Lower lobe of right lung (tissue), 2 donors: ENCODE measurements at places on chromosomes 2 and 18. TPM values are rescaled to one million over a fixed set of nuclear protein-coding genes. Genes with fewer than 3 reads are reported as not detected.

Gene SH3BP4
- 36.8 TPM for total RNA-seq

Gene SLC30A3
- total RNA-seq: 0.80 TPM

Gene CCDC85A
- 17.0 TPM for total RNA-seq

Gene GRB14
- 4.6 TPM for total RNA-seq

Gene PPM1B
- 51.7 TPM for total RNA-seq

Gene SERPINB12
- not detected for total RNA-seq

- no peak overlapping the region for H3K4me3 ChIP-seq
- no peaks in the 10 kb centered on the region for H3K4me1 ChIP-seq
- H3K36me3 ChIP-seq: no peaks in the 10 kb centered on the region
- H3K27ac ChIP-seq: no peak overlapping the region
- no peak for DNase-seq
These were observed 81.8 kb downstream of the EML6 start for GRCh38 chr2:54805255-54805654.

GRCh38 chr2:206520450-206520849, 77.1 kb downstream of the ADAM23 start:
- no peaks in the 10 kb centered on the region for H3K36me3 ChIP-seq
- H3K27ac ChIP-seq: no peak overlapping the region
- no peak for DNase-seq
- H3K4me3 ChIP-seq: no peak overlapping the region
- no peaks in the 10 kb centered on the region for H3K4me1 ChIP-seq

GRCh38 chr2:101419096-101419663, 31.9 kb upstream of the CREG2 start:
- no peak overlapping the region for H3K27ac ChIP-seq
- H3K4me1 ChIP-seq: no peaks in the 10 kb centered on the region
- no peaks in the 10 kb centered on the region for H3K27me3 ChIP-seq
- H3K36me3 ChIP-seq: no peaks in the 10 kb centered on the region
- no peak for DNase-seq

- no peak for DNase-seq
- H3K27me3 ChIP-seq: no peaks in the 10 kb centered on the region
- peaks cover 15% of the 10 kb centered on the region for H3K36me3 ChIP-seq
- H3K4me1 ChIP-seq: no peaks in the 10 kb centered on the region
These were observed 34.1 kb downstream of the SOCS6 start for GRCh38 chr18:70322928-70323327.

- H3K27me3 ChIP-seq: no peaks in the 10 kb centered on the region
- H3K36me3 ChIP-seq: no peaks in the 10 kb centered on the region
- no peak overlapping the region for H3K27ac ChIP-seq
- no peak overlapping the region for H3K4me3 ChIP-seq
- no peaks in the 10 kb centered on the region for H3K4me1 ChIP-seq
These were observed 1359.7 kb upstream of the NRXN1 start for GRCh38 chr2:52391621-52392020.

DNA sequence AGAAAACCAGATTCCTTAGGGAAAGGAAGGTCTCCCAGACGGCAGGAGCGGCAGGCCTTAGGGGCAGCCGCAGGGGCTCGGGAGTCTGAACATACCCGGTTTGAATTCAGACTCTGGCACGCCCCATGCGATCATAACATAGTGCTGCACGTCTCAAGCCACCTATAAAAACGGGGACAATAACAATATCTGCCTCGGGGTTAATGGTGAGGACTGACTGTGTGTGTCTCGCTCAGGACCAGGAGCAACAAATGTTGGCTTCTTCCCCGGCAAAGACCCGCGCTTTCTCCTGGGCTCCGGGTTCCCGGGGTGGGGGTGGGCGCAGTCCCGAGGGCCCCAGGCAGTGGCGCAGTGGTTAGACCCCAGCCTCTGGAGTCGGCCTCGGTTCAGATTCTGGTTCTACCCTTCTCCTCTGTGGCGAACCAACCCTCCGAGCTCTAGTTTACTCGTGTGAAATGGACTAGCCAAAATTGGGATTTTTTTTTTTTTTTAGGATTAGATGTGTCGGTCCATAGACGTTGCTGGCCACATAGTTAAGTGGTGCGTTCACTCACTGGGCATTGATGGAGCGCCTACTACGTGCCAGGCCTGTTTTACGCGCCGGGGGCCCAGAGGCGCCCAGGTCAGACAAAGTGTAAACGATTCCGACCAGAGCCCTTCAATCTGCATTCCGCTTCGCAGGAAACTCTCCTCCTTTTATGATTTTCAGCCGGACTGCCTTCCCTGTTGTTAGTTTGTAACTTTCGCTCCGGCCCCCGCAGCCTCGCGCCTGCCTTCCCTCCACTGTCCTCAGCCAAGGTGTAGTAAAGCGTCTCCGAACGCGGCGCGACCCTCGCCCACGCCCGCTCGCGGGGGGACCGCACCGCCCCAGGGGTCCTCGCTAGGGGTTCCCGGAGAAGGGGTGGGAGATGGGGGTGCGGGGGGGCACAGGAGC, 820 bp upstream of the SH3BP4 start:
- H3K27me3 ChIP-seq: peaks cover 6% of the 10 kb centered on the region
- H3K36me3 ChIP-seq: no peaks in the 10 kb centered on the region
- H3K4me3 ChIP-seq: peak overlapping the region; percentile 75
- peaks cover 31% of the 10 kb centered on the region for H3K4me1 ChIP-seq
- H3K27ac ChIP-seq: peak overlapping the region; percentile 71
- DNase-seq: peak; percentile 56

- no peaks in the 10 kb centered on the region for H3K4me1 ChIP-seq
- H3K36me3 ChIP-seq: no peaks in the 10 kb centered on the region
- no peak overlapping the region for H3K4me3 ChIP-seq
These were observed 14.4 kb upstream of the BBS5 start for GRCh38 chr2:169464882-169465281.

DNA sequence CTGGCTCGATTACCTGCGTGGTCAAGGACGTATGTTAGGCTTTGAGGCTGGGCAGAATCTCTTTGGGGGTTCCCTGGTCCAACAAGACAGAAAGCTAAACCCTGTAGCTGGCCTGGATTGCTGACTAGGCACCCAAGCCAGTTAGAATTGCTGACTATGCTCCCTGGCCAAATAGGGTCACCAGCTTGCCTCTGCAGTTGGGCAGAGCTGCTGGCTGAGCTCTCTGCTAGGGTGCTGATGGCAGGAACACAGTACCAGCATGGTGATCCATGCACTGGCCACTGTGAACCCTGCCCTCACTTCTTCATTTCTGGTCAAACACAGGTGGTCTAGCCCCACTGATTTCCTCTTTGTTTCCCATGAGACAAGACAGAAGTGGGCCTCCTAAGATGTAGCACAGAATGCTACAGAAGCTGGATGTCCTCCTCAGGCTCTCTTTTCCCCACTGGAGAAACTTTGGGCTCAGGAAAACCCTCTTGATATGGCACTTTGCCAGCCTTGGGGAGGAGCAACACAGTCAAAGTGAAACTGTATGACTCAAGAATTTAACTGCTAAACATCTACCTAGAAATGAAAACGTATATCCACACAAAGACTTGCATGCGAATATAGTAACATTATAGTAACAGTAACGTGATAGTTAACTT, 20.8 kb downstream of the SP140L start:
- no peak overlapping the region for H3K4me3 ChIP-seq
- peaks cover 9% of the 10 kb centered on the region for H3K4me1 ChIP-seq
- H3K36me3 ChIP-seq: no peaks in the 10 kb centered on the region
- no peak for DNase-seq
- no peaks in the 10 kb centered on the region for H3K27me3 ChIP-seq

DNA sequence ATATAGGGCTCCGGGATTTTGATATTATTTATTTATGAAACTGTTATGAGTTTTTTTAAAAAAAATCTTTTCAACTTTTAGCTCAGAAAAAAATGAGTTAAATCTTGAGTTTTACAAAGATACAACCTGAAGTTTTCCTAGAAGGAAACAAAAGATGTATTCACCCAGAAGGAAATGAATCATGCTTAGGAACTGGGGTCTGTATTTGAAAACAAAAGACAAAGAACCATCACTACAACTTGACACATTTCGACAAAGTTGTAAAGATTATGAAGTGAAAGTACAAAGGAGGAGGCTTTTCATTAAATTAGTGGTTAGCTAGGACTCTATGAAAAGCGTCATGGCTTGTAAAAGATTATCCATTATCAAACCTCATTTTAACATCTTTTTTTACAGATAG, 143.3 kb downstream of the PDE1A start:
- no peak overlapping the region for H3K27ac ChIP-seq
- no peaks in the 10 kb centered on the region for H3K36me3 ChIP-seq
- no peak overlapping the region for H3K4me3 ChIP-seq
- H3K27me3 ChIP-seq: no peaks in the 10 kb centered on the region
- H3K4me1 ChIP-seq: peaks cover 4% of the 10 kb centered on the region

- H3K27ac ChIP-seq: no peak overlapping the region
- no peaks in the 10 kb centered on the region for H3K27me3 ChIP-seq
- H3K4me1 ChIP-seq: no peaks in the 10 kb centered on the region
These were observed 136.1 kb upstream of the RIOK3 start for GRCh38 chr18:23316988-23317387.

GRCh38 chr2:46181306-46181705, 115.9 kb upstream of the EPAS1 start:
- no peak overlapping the region for H3K4me3 ChIP-seq
- peaks cover 34% of the 10 kb centered on the region for H3K4me1 ChIP-seq
- peak overlapping the region; percentile 51 for H3K27ac ChIP-seq
- H3K27me3 ChIP-seq: no peaks in the 10 kb centered on the region

GRCh38 chr2:1754461-1755170, 10.3 kb upstream of the PXDN start:
- peaks cover 4% of the 10 kb centered on the region for H3K27me3 ChIP-seq
- H3K4me3 ChIP-seq: no peak overlapping the region
- H3K36me3 ChIP-seq: no peaks in the 10 kb centered on the region
- H3K27ac ChIP-seq: no peak overlapping the region

DNA sequence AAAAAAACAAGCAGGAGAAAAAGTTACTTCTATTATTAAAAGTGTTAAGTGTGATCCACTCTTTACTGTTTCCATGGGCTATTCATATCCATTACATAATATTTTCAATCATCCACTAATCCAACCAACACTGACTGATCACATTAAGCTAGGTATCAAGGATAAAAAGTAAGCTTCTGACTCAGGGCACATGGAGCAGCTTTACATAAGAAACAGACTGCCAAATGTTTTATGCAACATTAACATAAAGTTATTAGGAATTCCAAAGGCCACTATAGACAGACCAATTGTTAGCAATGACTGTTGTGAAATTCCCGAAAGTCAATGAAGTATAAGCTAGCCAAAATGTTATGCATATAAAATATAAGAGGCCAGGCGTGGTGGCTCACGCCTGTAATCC, 277.6 kb downstream of the ZEB2 start:
- no peak overlapping the region for H3K27ac ChIP-seq
- H3K4me1 ChIP-seq: no peaks in the 10 kb centered on the region
- H3K27me3 ChIP-seq: no peaks in the 10 kb centered on the region
- H3K4me3 ChIP-seq: no peak overlapping the region
- no peak for DNase-seq

DNA sequence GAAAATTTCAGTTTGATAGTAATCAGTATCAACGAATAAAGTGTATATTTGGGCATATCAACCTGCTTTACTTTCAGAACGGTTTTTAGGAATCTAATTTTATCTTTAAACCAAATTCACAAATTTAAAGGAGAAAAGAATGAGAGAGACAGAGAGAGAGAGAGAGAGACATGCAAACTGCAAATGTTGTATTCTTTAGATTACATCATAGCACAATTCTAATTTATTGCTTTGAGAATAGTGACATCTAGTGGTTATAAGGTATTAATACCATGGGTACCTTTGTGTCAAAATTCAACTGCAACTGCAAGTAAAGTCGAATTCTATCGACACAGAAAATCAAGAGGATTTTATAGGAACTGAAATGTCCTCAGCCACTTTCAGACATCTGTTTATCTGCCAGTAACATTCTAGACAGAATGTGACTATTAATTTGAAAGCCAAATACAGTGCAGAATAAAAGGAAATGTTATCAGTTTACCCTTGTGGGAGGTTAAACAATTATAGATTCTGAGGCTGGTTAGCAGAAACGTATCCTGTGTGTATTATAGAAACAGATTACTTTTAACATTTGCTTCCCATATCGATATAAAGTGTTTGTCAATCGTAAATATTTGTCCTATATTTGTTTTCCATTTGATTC, 529.8 kb upstream of the VRK2 start:
- no peak overlapping the region for H3K27ac ChIP-seq
- H3K36me3 ChIP-seq: no peaks in the 10 kb centered on the region
- H3K4me3 ChIP-seq: no peak overlapping the region
- no peaks in the 10 kb centered on the region for H3K4me1 ChIP-seq
- no peak for DNase-seq

DNA sequence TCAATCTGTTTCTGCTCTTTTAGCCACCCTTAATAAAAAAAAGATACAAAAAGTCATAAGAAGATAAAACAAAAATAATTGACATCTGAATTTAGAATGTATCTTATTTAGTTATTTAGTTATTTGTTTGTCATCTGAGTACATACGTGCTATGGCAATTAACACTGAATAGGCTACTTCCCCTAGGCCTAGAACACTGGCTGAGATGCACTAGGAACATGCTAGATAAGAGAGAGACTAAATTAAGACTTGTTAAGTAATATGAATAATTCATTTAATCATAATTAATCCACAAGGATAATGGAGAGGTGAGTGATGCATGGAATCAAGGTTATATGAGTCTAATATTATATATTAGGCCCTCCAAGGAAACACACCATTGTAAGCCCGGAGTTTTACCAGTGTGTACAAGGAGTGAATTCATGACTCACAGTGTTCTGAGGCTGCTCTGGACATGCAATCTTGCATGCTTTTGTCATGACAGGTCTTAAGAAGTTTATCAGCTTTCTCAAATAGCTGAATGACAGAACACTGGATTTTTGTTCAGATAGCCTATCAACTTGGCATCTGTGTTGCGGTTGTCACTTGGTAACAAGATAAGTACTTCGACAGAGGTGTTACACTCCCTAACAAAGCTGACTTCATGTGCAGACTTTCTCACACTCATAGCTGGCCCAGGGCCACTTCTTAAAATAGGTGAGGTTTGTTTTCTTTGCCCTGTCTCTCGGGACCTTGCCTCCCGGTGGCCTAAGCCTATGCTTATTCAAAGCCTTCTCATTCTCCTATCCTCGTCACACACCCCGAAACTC, 5.0 kb upstream of the SERPINB2 start:
- no peak for DNase-seq
- no peak overlapping the region for H3K27ac ChIP-seq
- H3K27me3 ChIP-seq: no peaks in the 10 kb centered on the region

DNA sequence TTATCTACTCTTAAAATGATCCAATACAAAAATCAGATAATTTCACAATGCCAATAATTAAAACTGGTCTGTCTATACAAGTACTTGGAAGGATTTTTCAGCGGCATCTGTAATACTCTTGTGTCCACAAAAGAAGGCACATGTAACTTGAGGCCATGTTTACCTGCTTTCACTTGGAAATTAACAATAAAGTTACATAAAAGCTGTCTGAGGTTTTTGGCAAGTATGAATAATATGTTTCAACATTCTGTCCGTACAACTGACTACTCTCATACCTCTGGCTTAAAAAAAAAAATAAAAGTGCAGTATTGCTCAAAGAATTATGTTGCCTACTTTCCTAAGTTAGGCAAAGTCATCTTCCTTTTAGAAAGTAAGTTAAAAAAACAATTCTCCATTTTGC, 253.6 kb downstream of the NBAS start:
- DNase-seq: no peak
- no peaks in the 10 kb centered on the region for H3K27me3 ChIP-seq
- H3K27ac ChIP-seq: no peak overlapping the region
- no peak overlapping the region for H3K4me3 ChIP-seq
- H3K4me1 ChIP-seq: no peaks in the 10 kb centered on the region
